ENCODE measurements at places on chromosomes 12 and 14.

GRCh38 chr12:6753772-6754356, 923 bp upstream of the MLF2 start:
- no peak for DNase-seq

GRCh38 chr14:72383865-72384264, 451.6 kb downstream of the RGS6 start:
- no peak for DNase-seq

DNA sequence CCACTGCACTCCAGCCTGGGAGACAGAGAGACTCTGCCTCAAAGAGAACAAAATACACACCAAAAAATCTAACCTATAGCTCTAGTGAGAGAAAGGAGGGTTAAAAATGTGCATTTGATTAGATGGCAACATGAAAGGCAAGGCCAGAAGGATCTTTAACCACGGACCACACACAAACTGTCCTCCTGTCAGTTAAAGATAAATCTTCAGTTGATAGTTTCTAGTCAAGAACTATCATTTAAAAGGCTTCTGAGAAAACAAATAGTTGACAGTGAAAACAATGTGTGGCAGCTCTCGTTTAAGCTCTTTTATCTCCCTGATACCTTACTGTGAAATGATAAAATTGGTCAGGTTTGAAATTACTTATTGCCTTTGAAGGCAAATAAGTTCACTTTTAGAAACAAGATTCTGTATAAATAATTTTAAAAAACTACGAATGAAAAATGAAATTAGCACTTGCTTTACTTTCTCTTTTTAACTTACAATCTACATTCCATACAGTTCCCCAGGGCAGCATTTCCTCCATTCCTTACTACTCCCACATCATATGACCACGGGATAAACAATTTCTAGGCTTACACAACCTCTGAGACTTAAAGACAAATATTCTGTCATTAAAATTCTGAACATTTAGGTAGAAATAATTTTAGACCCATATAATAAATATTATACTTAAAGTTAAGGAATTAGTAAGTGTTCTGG, 71.4 kb upstream of the GNPNAT1 start:
- DNase-seq = peak; percentile 88

DNA sequence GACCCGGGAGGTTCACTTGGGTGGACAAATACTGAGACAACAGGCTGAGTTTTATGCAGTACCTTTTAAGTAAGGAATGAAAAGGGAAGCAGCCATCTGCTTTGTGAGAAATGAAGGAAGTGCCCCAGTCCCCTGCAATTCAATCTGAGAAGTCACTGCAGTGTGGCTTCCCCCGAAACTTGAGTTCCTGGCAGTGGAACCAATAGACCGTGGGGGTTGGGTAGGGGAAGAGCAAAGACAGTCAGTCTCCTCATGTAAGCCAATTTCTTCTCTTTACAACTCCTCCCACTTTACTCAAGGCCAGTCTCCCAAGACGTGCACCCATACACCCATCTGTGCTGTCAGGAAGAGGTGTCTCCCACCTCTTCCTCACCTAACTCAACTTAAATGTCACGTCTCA, 206.5 kb downstream of the BCAT1 start:
- DNase-seq = no peak

- DNase-seq = no peak
Measured at GRCh38 chr12:110337912-110338710, 57.1 kb downstream of the ATP2A2 start.

Measured in IMR-90 (cell line).